ENCODE measurements at places on chromosomes 12 and 14.
A peak's percentile ranks its signal among the peaks of the same experiment; 100 is the strongest.

GRCh38 chr14:55607386-55607785 lies 27.4 kb downstream of the KTN1 start:
- no peak for DNase-seq

- DNase-seq = no peak
These were observed at the start of gene EML5 for GRCh38 chr14:88792473-88793258. Gene EML5 (minus strand): TSS chr14:88792953. CDS start chr14:88792503, 450 bp downstream.

- DNase-seq = no peak
These were observed 119.5 kb upstream of the WSCD2 start for GRCh38 chr12:108009442-108010070.

DNA sequence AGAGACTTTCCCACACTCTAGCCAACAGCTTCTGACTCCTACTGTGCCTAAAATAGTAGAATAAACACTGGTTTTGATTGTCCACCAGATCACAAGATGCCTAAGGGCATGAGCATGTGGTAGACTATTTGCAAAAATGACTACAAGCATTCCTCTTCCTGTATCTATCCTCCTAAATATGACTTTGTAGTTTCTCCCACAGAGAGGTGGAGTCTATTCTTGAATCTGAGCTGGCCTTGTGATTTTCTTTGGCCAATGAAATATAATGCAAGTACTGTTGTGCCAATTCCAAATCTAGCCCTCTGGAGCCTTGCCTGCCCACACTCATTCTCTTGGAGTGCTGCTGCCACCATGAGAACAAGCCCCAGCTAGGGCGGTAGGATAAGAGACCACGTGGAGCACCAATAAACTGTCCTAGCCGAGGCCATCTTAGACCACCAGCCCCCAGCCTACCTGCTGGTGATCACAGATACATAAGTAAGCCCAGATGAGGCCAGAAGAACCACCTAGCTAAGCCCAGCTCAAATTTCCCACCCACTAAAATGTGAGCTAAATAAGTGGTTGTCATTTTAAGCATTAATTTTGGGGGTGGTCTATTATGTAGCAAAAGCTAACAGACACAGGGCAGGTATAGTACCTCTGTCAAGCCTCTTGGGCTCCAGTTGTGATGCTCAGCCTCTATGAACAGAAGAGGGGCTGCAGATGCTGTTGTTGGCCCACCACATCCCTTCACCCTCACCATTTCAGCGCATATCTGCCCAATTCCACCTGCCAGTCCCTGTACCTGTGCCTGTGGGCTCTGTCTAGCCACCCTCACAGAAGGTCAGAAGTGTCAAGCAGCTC lies 17.9 kb downstream of the ZFP36L1 start:
- DNase-seq = no peak

- no peak for DNase-seq
These were observed 25.0 kb upstream of the NPAS3 start for GRCh38 chr14:32913725-32914124.

- no peak for DNase-seq
These were observed 75.8 kb downstream of the SINHCAF start for GRCh38 chr12:31250179-31250578.

DNA sequence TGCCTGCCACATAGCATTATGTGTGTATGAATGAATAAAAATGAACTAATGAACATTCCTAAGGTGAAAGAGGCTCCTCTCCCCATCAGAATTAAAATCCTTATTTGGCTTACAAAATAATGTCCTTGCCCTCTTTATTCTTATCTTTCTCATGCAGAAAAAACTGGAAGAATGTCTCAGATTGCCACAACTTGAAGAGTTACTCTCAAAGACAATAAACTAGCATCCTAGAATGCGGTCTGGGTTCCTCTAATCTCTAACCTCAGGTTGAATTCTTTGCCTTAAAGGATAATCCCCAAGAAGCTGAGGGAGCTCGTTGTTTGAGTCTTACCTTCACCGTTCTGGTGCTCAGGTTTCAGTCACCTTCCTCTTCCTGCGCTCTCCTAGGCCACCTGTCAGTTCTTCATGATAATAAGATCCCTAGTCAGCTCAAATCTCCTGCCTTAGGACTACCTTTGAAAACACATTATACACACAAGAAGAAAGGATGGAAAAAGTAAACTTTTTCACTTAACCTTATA lies 147.1 kb downstream of the PHLDA1 start:
- no peak for DNase-seq

DNA sequence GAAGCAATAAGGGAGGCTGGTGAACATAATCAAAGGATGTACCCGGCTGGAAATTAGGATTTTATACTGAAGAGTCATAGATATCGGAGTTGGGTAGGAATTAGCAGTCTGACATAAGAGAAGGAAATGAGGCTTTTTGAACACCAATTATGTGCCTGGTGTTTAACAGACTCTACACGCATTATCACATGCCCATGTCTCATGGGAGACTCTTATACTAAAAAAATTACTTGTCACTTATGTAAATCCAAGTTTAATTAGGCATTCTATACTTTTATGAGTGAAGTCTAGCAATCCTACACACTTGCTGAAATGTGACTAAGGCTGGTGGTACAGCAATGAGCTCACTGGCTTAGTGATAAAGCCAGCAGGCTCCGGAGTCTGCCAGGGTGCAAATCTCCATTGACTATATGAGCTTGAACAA lies 93.5 kb downstream of the NUAK1 start:
- DNase-seq = no peak

DNA sequence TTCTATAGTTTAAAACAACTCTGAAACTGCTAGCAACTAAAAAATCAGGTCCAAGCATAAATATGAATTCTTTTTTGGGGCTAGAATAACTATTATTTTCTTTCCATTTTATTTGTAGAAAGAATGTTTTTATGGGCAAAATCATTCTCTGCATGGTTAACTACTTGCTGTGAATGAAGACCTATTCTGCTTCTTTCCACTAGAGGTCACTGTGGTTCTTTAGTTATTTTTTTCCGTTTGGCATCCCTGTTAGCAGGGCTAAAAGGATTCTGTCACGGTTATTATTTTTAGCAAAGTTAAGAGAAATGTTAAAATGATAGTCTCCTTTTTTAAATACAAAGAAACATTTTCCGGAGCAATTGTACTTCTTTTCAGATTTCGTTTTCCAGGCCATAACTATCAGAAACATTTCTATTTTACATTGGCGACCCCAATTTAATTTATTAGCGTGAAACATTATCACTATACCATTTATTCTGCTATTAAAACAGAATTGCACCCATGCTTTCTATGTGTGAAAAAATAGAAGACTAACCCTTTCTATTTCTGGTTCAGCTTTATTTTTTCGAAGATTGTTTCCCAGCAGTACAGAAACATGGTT lies 404.8 kb downstream of the ATP23 start:
- DNase-seq = peak; percentile 79

GRCh38 chr12:52007982-52008510 lies 1.3 kb downstream of the TAMALIN start:
- no peak for DNase-seq

DNA sequence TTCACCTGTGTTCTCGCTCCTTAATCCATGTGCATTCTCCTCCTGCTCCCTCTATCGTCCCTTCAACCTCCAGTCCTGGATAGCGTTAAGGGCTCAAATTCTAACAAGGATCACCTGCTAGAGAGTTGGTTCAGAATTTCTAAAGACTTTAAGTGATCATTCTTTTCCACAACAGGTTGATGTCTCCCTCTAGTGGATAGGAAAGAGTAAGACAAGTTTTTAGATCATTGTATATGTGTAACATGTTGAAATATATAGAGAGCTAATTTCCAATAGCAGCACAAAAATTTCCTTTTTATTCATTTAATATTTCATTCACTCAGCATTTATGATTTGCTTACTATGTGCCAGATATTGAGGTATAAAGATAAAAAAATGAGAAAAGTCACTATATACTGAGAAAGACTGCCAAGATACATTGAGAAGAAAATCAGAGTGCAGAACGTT lies 9.3 kb upstream of the ESR2 start:
- DNase-seq = peak; percentile 60

DNA sequence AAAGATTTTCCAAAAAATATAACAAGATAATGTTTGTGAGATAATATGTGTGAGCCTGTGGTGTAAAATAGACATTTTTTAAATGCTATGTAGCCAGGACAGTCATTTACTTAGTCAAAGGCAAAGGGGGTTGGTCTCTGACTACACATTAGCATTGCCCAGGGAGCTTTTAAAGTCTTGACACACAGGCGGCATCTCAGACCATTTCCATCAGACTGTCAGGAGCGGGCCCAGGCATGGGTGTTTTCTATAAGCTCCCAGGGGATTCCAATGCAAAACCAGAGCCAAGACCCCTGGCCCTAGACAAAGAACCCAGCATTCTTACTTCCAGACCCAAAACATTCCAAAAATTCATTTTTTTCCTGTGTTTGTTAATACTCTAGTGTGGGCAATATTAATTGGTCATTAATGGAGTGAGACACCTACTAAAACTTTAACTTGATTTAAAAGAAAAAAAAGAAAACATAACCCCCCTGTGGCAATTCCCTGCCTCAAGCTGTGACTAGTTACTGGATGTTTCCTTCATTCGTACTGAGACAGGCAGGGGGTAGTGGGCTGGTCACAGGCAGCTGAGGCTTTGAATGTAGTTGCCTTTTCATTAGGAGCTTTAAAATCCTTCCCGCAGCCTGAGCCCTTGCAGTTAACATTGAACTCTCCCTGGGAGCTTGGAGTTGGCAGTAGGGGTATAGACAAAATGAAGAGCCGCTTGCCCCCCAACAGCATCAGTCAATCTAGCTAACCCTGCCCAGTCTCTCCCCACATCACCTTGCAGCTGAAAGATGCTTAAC lies 103.7 kb downstream of the CMKLR1 start:
- no peak for DNase-seq

DNA sequence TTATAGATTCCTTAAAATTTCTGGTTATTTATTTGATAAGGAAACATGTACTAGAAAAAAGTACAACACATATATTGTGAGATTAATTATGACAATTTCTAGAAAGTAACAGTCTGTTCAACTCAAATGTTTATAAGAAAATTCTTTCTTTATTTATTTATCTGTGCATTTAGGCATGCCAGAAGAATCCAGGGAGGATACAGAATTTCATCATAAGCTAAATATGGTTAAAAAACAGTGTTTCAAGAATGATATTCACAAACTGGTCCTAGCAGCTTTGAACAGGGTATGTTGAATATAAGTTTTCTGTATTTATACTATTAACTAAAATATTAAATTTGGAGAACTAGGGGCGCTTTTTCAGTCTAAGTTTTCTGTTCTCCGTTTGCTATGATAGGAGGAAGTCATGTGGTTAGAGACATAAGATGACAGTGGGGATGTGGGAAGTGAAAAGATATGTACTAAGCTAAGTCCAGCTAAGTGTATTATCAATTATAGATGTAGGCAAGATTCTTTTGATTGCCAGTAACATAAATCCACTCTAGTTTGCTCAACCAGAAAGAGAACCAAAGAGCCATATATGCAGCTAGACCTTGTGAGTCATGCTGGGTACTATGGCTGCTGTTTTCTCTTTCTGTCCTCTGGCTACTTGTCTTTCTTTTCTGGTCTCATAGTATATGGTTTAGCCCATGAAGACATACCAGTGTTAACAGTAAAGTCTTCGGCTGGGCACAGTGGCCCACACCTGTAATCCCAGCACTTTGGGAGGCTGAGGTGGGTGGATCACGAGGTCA lies 39.0 kb downstream of the LRRK2 start:
- DNase-seq = no peak

DNA sequence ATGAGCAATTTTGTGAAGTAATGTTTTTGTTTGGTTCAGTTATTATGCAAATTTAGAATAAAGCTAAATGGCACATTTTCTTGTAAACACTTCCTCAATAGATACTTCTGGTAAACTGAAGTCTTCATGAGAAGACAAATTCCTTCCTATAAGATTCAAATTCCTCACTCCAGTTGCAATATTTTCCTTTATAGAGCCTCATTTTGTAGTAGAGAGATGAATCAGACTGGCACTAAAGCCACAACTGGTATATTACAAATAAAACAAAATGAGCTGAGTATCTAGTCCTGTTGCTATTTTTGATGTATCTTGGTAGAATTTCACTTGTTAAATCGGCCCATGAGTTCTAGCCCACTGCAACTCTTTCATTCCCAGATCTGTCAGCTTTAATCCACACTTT lies 5.5 kb downstream of the LGR5 start:
- DNase-seq = no peak

GRCh38 chr12:132967736-132968135 lies 11.6 kb upstream of the ZNF605 start:
- DNase-seq = no peak

GRCh38 chr12:132886529-132887477 lies 602 bp downstream of the CHFR start:
- DNase-seq = no peak

DNA sequence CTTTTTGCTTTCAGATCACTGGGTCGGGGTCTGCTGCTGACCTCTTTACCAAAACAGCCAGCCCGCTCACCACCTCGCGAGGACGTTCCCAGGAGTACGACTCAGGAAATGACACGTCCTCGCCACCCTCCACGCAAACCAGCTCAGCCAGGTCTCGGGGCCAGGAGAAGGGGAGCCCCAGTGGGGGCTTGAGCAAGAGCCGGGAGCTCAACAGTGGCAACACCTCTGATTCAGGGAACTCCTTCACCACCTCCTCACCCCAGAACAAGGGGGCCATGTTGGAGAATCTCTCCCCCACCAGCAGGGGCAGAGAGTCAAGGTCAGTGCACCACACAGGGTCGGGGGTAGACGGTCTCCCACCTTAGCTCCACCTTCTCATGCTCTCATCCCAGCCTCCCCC lies 33.4 kb upstream of the HSPB8 start:
- no peak for DNase-seq

GRCh38 chr14:42224053-42224888 lies 617.6 kb downstream of the LRFN5 start:
- DNase-seq = peak; percentile 88

DNA sequence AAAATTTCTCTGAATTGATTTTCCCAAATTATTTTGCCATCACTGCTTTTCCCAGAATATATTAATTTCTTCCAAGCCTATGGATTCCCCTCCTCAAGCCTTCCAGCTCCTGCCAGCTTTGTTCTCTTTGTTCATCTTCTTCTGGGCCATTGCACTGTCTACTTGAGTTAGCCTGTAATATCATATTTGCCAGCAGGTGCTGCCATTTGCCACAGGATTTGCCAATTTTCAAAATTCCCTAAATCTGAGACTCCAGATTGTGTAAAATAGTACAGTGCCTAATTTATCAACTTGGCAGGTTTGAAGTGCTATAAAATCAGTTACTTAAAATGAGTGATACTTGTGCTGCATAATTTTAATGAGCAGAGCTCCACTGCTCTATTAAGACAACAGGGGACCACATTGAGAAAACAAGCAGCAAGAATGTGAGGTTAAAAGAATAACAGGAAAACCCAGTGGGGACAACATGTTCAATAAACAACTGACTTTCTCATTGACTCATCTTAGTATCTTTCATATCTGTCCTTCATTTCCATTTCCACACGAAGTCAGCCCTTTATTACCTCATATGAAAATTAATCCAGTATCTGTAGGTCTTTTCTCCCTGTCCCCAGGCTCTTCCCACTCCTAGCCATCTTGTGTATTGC lies 84.6 kb upstream of the CCDC196 start:
- DNase-seq = no peak

DNA sequence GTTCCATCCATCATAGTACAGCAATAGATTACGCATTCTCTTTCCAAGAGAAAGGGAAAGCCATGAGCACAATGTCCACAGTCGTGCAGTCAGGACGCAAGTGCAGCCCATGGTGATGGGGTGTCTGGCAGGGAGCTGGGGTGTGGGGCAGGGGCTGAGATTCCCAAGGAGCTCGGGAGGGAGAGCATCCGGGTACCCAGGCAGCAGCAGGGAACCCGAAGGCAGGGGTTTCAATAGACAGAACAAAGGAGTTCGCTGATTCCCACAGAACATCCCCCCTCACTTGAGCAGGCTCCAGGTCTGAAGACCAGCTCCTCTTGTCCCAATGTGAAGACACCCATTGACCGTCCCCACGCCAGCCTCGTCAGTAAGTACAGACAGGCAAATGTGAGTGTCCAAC lies 13.5 kb downstream of the ANHX start:
- no peak for DNase-seq

GRCh38 chr12:111443586-111443985 lies 37.9 kb downstream of the SH2B3 start:
- DNase-seq = no peak
